ENCODE measurements at places on chromosomes 1 and 21. TPM values are rescaled to one million over a fixed set of nuclear protein-coding genes. Genes with fewer than 3 reads are reported as not detected.

The TXNIP gene
- 51.5 TPM for total RNA-seq

The SPRR2F gene
- not detected for total RNA-seq

The EDEM3 gene
- total RNA-seq = 128 TPM

The ANKRD65 gene
- 0.40 TPM for total RNA-seq

The SPRR2G gene
- total RNA-seq = not detected

The GSTM5 gene
- 2.0 TPM for total RNA-seq

Measured in aortic smooth muscle cell (primary cell).